ENCODE measurements at places on chromosomes 6 and 20. TPM values are rescaled to one million over a fixed set of nuclear protein-coding genes. Genes with fewer than 3 reads are reported as not detected.

DNA sequence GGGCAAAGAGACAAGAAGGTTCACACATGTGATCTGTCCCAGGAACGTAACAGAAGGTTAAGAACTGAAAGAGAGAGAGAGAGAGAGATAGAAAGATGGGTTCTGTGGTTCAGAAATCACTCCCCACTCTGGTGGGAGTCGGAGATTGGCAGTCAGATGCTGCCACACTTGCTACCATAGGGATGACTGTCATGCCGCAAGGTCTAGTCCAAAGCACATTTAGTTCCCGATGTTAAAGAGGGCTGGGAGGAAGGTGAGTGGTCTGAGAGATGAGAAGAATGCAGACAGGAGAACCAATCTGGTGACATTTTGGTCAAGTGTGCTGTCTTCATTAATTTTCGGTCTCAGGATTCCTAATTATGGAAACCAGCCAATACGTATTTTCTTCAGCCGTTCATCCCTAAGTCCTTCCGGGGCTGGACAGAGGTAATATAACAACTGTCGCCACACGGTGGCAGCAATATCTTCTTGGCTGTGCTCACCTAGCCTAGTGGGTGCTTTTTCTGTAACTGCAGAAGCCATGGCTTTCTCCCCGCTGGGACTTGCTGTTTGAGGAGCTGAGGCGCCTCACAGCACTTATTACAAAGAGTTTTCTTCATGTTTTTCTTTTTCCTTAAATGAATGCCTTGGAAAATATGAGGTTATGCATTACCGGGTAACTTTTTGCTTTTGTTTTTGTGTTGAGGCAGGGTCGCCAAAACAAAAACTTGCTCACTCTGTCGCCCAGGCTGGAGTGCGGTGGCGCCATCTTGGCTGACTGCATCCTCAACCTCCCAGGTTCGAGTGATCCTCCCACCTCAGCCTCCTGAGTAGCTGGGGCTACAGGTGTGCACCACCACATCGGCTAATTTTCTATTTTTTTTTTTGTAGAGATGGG lies 46.0 kb downstream of the SLC35D3 start:
- peak; percentile 69 for DNase-seq

GRCh38 chr20:21126581-21126870 lies 644 bp downstream of the KIZ start:
- no peak for DNase-seq

SOX18 gene
- total RNA-seq, result 1.3 TPM

GPRC6A gene
- not detected for total RNA-seq

MAFB gene
- total RNA-seq, result 0.11 TPM

- no peak for DNase-seq
These were observed 34.0 kb downstream of the NCOA6 start for GRCh38 chr20:34791289-34792020.

PI3 gene
- total RNA-seq, result 0.22 TPM

GRCh38 chr20:5592823-5593739 lies 157.1 kb upstream of the SHLD1 start:
- DNase-seq, result no peak

DNA sequence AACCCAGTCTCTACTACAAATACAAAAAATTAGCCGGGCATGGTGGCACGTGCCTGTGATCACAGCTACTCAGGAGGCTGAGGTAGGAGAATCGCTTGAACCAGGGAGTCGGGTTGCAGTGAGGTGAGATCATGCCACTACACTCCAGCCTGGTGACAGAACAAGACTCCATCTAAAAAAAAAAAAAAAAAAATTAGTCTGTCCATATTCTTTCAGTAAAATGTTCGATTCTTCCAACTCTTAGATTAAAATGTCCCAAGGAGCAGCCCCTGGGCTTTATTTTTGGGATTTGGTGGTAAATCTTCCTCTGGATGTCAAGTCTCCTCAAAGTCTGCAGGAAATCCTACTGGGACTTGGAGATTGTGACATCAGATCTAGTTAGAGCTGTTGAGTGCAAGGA lies 101.0 kb upstream of the EEF1E1 start:
- no peak for DNase-seq

DNA sequence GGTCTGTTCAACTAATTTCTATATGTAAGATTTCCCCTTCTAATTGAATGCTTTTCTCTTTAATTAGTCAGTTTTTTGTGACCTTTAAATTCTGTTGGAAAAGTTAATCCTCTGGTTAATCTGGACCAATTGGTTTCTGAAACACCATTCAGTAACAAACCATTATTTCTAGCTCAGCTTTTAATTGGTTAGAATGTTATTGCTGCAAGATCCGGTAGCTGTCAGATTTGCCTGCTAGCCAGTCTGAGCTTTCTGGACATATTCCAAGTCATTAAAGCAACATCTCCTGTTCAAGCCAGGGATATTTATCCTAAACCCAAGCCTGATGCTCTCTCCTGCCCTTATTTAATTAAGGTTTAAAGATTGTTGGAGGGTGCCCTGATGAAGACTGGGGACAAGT lies 55.1 kb upstream of the FBXL4 start:
- DNase-seq, result no peak

NOTCH4 gene
- total RNA-seq, result 0.66 TPM

GRCh38 chr6:43880236-43881137 lies 110.5 kb downstream of the VEGFA start:
- DNase-seq, result no peak

- no peak for DNase-seq
These were observed 14.7 kb downstream of the CHRNA4 start for GRCh38 chr20:63346131-63347080.

GRCh38 chr6:31268836-31269235 lies 3.1 kb downstream of the HLA-C start:
- DNase-seq, result no peak

- DNase-seq, result peak; percentile 25
These were observed 36.3 kb downstream of the RNF146 start for GRCh38 chr6:127302728-127303660.

MMP24 gene
- total RNA-seq, result 0.28 TPM

GRCh38 chr20:25059866-25060465 lies 2.0 kb upstream of the ACSS1 start:
- DNase-seq, result no peak

GRCh38 chr6:56724455-56724854 lies 81.8 kb upstream of the DST start:
- no peak for DNase-seq

TFB1M gene
- total RNA-seq, result 149 TPM

SMPDL3A gene
- 6.4 TPM for total RNA-seq

DEF6 gene
- 10.0 TPM for total RNA-seq

SMLR1 gene
- total RNA-seq, result 104 TPM

GHRH gene
- not detected for total RNA-seq

DNA sequence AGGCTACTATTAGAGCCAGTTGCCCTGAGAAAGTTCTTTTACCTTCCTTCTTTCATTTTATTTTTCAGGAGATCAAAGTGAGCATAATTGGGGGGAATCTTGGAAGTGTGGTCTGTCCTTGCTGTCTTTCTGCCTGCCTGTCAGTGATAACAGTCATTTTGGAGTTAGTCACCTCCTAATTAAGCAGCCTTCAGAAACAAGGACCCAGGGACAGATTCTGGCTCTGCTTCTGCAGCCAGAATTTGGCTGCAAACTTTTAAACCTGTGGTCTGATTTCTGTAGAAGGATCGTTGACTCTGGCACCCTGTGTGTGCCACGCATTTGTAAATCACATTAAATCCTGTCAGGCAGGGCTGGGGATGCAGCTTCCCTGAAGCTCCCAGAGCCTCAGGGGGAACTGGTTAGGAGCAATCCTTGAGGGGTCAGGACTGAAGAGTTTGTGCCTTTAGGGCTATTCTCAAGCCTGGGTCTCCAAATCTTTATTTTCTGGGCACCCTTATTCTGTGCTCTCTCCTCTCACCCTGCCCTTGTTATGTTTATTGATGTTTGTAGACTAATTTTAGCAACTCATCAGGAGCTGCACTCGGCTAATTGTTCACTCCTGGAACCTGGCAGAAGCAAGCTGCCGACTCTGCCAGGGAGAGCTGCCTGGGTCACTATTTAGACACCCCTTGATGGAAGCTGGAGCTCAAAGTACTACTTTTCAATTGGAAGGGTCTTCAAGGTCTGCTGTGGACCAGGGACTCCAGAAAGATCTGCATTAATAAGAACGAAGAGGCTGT lies 6.8 kb downstream of the NOX3 start:
- no peak for DNase-seq

KCNK17 gene
- total RNA-seq, result not detected

GRCh38 chr6:158049055-158050028 lies 67.7 kb downstream of the SYNJ2 start:
- peak; percentile 91 for DNase-seq

DNA sequence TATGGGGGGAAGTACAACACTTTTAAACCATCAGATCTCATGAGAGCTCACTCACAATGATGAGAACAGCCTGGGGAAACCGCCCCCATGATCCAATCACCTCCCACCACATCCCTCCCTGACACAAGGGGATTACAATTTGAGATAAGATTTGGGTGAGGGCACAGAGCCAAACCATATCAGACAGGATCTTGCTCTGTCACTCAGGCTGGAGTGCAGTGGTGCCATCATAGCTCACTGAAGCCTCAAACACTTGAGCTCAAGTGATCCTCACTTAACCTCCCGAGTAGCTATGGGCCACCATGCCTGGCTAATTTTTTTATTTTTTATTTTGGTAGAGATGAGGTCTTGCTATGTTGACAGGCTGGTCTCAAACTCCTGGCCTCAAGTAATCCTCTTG lies 5.1 kb upstream of the IYD start:
- no peak for DNase-seq

DNA sequence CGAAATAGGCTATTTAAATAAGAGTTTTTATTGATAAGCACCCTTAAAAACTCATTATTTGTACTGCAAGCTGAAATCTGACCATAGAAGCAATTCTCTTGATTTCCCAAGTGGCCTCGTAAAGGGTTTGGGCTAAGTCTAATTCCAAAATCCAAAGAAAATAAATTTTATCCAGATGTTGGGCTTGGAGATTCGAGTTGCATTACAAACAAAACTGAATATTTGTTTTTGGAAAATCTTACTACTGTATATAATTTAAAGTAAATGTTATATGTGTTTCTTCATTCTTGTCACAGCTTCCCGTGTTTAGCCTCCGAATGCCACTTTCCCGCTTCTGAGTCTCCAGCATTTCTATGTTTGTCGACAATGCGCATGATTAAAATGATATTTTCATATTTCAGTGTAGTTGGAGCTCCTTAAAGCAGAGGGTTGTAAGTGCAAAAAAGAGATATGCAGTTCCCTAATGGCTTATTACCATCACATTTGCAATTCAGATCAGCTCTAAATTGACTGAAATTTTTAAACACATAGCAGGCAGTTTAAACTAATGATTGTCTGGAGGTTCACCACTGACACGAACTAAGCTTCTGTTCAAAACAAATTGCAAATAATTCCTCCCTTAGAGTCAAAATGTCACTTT lies 47.0 kb downstream of the PRL start:
- no peak for DNase-seq

GRCh38 chr6:121731381-121731780 lies 295.9 kb downstream of the GJA1 start:
- DNase-seq, result no peak

DNA sequence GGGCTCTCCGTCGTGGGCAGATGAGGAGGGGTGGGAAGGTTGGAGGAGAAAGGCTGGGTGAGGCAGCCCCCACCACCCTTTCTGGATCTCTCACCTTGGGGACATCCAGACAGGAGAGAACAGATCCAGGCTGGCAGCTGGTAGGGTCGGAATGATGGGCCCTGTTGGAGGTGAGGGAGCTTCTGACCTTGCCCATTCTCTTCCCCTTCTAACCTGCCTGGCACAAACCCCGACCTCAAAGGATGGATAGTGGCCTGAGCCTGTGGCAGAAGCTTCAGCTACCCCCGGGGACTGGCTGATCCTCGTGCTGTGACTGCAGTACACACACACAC lies 6.0 kb upstream of the NPBWR2 start:
- no peak for DNase-seq

TREM1 gene
- not detected for total RNA-seq

ZSCAN16 gene
- total RNA-seq, result 13.4 TPM

GRCh38 chr20:59822291-59823029 lies 111.0 kb downstream of the SYCP2 start:
- DNase-seq, result no peak

DNA sequence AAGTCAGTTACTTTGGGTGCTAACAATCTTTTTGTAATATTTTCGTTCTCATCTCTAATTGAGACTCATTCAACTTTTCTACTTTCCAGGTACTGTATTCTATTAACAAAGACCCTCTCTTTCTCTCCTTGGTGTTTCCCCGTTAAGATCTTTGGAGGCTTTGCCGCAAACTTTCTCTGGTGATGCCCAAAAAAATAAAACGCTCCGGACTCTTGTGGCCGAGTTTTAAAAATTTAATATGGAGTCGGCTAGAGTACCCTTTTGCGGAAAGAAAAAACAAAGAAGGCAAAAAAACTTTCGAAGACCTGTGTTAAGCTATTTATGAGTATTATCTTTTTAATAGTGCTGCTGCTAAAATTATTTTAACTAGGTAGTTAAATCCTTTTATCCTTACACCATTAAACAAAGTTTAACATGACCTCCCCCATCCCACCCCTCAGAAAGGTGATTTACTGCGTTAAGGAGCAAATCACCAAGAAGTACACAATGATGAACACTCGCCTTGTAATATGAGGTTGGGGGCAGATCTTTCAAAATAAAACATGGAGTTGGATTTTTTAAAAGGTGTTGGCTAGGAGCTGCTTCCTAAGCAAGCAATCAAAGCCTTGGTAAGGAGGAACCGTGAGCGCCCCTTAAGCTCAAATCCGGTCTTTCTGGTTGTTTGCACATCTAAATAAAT lies 10.0 kb downstream of the SIM1 start:
- DNase-seq, result no peak

DEFB129 gene
- not detected for total RNA-seq

Measured in HepG2 (cell line).